ENCODE measurements at places on chromosomes 3 and 15. TPM values are rescaled to one million over a fixed set of nuclear protein-coding genes. Genes with fewer than 3 reads are reported as not detected.

Gene EXD1
- not detected for total RNA-seq

- H3K27me3 ChIP-seq = no peaks in the 10 kb centered on the region
- H3K27ac ChIP-seq = no peak overlapping the region
- no peak for DNase-seq
- no peaks in the 10 kb centered on the region for H3K4me1 ChIP-seq
- H3K4me3 ChIP-seq = no peak overlapping the region
- H3K36me3 ChIP-seq = no peaks in the 10 kb centered on the region
These were observed 463.5 kb upstream of the TGFBR2 start for GRCh38 chr3:30142946-30143345.

DNA sequence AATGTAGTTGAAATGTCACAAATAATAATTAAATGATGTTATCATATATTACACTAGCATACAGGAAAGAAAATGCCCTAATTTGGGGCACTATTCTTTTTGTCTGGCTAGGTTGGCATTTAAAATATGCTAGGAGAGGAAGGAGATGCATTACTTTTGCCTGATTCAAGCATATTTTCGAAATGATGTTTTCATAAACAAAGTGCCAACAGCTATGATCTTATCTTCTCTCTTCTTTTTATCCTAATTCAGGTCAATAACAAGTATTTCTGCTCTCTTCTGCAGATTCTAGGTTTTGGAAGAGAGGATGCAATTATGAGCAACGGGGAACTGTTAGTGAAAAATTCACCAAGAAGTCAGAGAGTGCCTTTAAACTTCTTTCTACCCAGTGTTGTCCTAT lies 55.8 kb upstream of the NR2F2 start:
- H3K27me3 ChIP-seq = no peaks in the 10 kb centered on the region
- H3K4me1 ChIP-seq = no peaks in the 10 kb centered on the region
- H3K27ac ChIP-seq = no peak overlapping the region
- H3K36me3 ChIP-seq = no peaks in the 10 kb centered on the region
- no peak overlapping the region for H3K4me3 ChIP-seq
- no peak for DNase-seq

Gene PIF1
- 0.82 TPM for total RNA-seq

DNA sequence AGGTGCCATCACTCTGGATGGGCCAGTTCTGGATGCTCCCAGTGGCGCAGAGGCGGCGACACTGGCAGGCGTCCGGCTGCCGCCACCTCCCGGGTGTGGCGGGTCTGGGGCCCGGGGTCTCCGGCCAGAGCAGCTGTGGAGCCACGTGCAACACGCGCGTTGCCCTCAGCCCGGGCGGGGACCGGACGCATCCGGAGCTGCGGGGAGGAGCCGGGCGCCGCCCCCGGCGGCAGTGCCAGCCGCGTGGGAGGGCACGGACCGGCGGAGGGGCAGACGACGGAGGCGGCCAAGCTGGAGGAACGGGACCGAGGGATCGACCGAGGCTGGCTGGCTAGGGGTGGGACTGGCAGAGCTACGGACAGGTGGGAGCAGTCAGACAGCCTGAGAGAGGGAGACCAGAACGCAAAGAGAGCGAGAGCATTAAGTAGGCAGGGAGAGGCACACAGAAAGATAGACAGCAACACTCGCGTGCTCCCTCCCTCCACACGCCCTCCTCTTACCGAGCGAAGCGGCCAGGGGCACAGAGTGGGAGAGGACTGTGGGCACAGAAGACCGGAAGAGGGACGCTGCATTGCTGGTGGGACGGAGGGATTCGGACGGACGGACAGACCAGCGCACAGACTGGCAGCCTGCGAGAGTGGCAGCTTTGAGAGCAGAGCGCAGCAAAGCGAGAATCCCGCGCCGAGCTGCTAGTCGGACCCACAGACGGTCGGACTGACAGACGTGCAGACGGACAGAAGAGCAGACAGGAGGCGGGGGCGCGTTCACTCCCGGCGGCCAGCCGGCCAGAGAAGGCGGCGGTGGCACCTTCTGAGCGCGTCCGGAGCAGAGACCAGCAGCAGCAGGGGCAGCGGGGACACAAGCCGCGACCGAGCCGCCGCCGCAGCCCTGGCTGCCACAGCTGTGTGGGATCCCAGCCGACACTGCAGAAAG lies at the start of gene ARPP21:
Gene ARPP21 (plus strand): TSS at position 272 of the 933 bp plus-strand sequence. CDS start 42,227 bp downstream, outside the sequence.
- H3K27ac ChIP-seq = no peak within 1 kb of the TSS
- no peaks in the 10 kb centered on the region for H3K4me1 ChIP-seq
- DNase-seq = no peak
- H3K4me3 ChIP-seq = no peak within 1 kb of the TSS
- H3K36me3 ChIP-seq = no peaks in the 10 kb centered on the region

- H3K36me3 ChIP-seq = no peaks in the 10 kb centered on the region
- H3K27ac ChIP-seq = no peak overlapping the region
- no peaks in the 10 kb centered on the region for H3K27me3 ChIP-seq
- no peaks in the 10 kb centered on the region for H3K4me1 ChIP-seq
- no peak overlapping the region for H3K4me3 ChIP-seq
- DNase-seq = no peak
These were observed 578.7 kb downstream of the NLGN1 start for GRCh38 chr3:173976281-173976680.

GRCh38 chr3:185936814-185937688 lies 763 bp downstream of the TRA2B start:
- DNase-seq = peak; percentile 83
- no peaks in the 10 kb centered on the region for H3K27me3 ChIP-seq
- H3K27ac ChIP-seq = peak overlapping the region; percentile 100
- H3K4me3 ChIP-seq = peak overlapping the region; percentile 100
- no peaks in the 10 kb centered on the region for H3K4me1 ChIP-seq

DNA sequence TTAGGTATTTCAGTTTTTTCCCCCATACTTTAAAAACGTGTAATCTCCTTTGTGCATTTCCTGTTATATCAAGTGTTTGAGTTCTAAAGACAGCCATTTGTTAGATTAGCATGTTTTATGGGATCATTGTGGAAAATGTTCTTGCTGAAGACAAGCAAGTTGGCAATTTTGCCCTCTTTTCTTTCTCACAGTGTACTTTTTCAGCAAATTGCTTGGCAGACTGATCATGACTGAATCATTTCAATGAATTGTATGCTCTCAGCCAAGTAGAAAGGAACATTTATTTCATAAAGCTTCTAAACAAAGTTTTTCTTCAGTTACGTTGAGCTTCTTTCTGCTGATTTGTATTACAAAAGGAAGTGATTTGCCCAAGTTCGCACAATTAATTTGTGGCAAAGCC lies 51.6 kb downstream of the ATG7 start:
- H3K4me3 ChIP-seq = no peak overlapping the region
- H3K36me3 ChIP-seq = no peaks in the 10 kb centered on the region
- DNase-seq = no peak
- H3K27me3 ChIP-seq = no peaks in the 10 kb centered on the region
- no peaks in the 10 kb centered on the region for H3K4me1 ChIP-seq

DNA sequence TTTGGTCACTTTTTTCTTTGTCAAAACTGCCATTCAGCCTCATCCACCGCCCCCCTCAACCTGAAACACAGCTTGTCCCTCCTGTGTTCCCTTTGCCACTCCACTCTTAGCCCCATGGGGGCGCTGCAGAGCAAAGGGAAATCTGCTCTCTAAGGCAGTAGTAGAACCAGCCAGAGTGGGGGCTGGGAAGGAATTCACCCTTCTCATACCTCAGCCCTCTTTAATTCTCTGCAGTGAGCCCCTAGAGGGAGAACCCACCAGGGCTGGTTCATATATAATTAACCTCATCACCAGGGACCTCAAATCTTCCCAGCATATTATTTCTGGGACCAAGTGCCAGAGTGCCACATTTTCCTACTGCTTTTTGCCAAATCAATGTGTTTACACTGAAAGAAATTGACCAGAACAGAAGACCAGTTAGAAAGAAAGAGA lies 2.8 kb upstream of the BCL6 start:
- peaks cover 8% of the 10 kb centered on the region for H3K4me1 ChIP-seq
- no peaks in the 10 kb centered on the region for H3K36me3 ChIP-seq
- no peak overlapping the region for H3K4me3 ChIP-seq
- DNase-seq = peak; percentile 92
- peak overlapping the region; percentile 96 for H3K27ac ChIP-seq

DNA sequence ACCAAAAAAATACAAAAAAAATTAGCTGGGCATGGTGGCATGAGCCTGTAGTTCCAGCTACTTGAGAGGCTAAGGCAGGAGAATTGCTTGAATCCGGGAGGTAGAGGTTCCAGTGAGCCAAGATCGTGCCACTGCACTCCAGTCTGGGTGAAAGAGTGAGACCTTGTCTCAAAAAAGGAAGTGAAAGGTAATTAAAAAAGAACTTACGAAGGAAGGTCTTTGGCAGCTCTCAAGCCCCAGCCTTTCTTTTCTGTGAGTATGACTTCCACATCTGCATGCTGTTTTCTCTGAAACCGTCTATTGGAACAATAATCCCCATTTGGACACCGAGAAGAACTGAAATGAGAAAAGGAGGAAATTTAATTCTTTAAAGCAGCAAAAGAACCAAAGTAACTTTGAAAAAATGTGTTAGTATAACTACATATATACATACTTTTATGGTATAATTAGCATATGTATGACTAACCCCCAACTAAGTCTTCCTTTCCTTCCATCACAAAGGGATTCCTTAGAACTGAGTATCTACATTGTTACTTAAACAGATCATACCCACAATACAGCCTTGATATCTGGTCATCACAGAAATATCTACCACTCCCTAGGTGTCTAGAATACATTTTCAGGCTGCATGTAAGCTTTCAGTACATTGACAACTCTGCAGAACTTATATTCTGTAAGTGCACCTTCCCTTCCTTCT lies 50.1 kb downstream of the SETD2 start:
- H3K36me3 ChIP-seq = no peaks in the 10 kb centered on the region
- H3K4me1 ChIP-seq = no peaks in the 10 kb centered on the region

DNA sequence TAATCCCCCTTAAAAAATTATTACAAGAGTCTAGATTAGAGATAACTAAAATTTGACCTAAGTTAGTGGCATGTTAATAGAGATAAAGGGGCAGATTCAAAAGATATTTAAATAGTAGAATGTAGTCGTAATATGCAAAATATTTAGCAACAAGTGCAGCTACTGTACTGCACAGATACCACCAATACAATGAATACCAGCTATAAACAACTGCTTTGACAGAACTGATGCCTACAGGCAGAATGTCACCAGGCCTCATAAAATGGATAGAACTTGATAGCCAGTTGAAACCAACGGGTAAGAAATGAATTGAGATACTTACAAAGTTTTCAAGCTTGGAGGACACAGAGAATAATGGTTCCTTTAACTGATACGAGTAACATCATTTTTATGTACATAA lies 249.3 kb upstream of the VEPH1 start:
- no peak for DNase-seq
- no peak overlapping the region for H3K27ac ChIP-seq
- H3K4me3 ChIP-seq = no peak overlapping the region
- H3K4me1 ChIP-seq = no peaks in the 10 kb centered on the region
- no peaks in the 10 kb centered on the region for H3K36me3 ChIP-seq

Gene PATL2
- 1.2 TPM for total RNA-seq
